Smooth muscle cell of the pulmonary artery (primary cell): ENCODE measurements at places on chromosomes 6 and 20. TPM values are rescaled to one million over a fixed set of nuclear protein-coding genes. Genes with fewer than 3 reads are reported as not detected.

Gene IPCEF1
- total RNA-seq = 0.07 TPM in 1 of 2 replicates, not detected in the other

Gene LY6G6D
- not detected in 2 replicates for total RNA-seq

Gene RNF39
- 0.07 TPM in 1 of 2 replicates, not detected in the other for total RNA-seq

Gene THBS2
- total RNA-seq = 2,099 and 2,982 TPM in 2 replicates

Gene VPS16
- 54.2 and 56.6 TPM in 2 replicates for total RNA-seq

Gene KIF6
- total RNA-seq = 0.26 and 0.33 TPM in 2 replicates

Gene HDGFL1
- not detected in 2 replicates for total RNA-seq
